ENCODE measurements at places on chromosomes 1 and 21.

- no peak for DNase-seq
These were observed 15.5 kb downstream of the ZNF684 start for GRCh38 chr1:40546957-40547356.

DNA sequence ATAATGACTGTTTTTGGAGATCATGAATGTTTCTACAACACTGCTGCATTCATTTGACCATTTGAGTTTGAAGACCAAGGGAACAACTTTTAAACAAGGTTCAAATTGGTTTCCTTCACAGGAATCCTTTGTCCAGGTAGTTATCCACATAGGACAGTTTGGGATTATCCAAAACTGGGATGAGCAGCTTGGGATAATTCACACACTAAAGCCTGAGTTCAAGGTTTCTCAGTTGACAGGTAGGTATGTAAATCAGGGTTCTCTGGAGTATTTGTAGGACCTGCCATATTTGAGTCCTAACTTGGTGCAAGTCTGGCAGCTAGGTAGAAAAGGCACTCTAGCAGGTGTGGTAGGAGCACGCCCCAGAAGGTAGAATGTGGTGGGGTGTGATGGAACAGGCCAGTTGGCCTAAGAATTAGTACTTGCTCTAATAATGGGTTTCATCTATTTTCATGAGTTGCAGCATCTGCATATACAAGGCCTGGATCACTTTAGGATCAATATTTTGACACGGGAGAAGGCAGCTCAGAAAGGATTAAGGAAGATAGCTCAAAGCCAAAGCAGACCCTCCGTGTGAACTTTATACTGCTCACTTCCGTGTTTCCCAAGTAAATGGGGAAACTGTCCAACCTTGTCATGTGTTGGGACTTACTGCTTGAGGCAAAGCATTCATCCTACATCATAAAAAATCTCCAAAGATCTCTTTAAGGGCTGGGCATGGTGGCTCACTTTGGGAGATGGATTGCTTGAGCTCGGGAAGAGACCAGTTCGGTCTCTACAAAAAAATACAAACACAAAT lies 14.1 kb upstream of the RAB42 start:
- DNase-seq: no peak

- DNase-seq: no peak
These were observed 7.7 kb downstream of the TRIM58 start for GRCh38 chr1:247864644-247865043.

- no peak for DNase-seq
These were observed 7.4 kb upstream of the EFNA1 start for GRCh38 chr1:155120253-155120652.

- DNase-seq: no peak
These were observed 132.1 kb downstream of the RPS6KC1 start for GRCh38 chr1:213183036-213183672.

DNA sequence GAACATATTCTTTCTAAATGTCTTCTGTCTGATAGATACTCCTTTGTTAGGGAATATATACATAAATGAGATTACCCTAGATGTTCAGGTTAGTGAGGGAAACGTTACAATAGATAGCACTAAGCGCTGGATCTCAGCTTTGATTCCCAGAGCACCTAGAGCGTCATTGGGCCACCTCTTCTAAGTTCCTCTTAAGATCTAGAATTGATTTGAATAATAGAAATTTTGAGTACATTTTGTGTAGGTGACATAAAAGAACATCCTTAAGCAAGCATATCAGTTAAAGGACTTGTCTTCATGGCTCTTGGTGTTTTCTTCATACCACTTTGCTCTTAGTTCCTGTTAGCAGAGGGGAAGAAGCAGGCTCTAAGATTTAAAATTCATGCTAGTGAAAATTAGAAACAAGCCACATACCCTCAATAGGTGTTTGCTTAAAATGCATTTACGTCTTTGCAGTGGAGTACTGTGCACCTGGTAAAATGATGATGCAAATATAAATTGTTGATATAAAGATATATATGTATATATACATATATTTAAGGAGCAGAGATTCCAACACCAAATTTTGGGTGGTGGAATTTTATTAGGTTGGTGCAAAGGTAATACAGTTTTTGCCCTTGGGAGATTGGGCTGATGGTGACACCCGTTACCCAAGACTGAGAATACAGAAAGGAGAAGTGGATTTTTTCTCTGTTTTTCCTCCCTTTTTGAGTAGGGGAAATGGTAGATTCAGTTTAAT lies 47.1 kb downstream of the DYRK1A start:
- no peak for DNase-seq

GRCh38 chr1:148293651-148294050 lies 141.6 kb upstream of the NBPF11 start:
- DNase-seq: no peak

DNA sequence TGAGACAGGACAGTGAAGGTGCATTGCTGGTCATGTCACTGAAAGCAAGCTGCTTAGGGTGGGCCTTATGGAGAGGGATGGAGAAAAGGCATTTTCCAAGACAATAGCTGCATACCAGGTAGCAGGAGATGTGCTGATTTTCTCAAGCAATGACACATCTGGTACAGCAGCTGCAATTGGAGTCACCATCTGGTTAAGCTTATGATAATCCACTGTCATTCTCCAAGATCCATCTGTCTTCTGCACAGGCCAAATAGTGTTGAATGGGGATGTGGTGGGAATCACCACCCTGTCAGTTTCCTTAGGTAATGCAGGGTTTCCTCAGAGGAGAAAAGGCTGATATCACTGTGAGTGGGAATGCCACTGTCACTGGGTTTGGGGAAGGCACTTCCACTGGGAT lies 54.6 kb downstream of the ADSS2 start:
- no peak for DNase-seq

DNA sequence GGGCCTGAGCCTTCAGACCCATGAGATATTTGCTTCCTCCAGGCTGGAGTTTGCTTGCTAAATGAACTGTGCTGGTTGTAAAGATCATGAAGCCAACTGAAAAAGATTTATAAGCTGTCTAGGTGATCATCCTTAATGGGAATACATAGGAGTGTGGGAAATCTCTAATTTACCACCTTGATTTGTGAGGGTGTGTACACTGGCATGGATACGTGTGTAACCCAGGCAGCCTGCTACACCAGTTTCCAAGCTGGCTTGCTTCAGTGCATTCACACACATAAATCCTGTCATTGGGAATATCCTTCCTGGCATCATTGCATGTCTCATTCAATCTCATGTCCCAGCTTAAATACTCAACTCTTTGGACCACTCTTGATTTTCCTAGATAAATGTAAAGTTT lies 57.6 kb upstream of the GNG12 start:
- no peak for DNase-seq

DNA sequence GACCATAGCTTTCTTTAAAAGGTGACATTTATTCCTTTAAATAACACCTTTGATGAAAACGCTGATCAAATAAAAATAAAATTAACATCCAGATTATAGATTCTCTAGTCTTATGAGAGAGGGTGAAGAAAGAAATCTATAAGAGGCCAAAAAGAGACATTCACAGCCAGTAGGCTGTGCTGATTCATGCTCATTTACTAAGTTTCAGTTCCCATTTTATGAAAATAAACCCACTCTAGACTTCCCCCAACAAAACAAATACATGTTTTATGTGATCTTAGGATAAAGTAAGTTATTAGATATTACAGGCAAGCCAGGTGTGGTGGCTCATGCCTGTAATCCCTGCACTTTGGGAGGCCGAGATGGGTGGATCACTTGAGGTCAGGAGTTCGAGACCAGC lies 21.1 kb downstream of the ESRRG start:
- no peak for DNase-seq
